CD4-positive, alpha-beta T cell treated with Interleukin-1 beta for 1 hour (primary cell): ENCODE measurements at places on chromosomes 5 and 9.
A peak's percentile ranks its signal among the peaks of the same experiment; 100 is the strongest.

- no peak for DNase-seq
Observed at GRCh38 chr5:132436936-132437335, 53.6 kb downstream of the IRF1 start.

GRCh38 chr9:128917151-128917849 is 3.5 kb upstream of the PHYHD1 start:
- DNase-seq, result no peak

DNA sequence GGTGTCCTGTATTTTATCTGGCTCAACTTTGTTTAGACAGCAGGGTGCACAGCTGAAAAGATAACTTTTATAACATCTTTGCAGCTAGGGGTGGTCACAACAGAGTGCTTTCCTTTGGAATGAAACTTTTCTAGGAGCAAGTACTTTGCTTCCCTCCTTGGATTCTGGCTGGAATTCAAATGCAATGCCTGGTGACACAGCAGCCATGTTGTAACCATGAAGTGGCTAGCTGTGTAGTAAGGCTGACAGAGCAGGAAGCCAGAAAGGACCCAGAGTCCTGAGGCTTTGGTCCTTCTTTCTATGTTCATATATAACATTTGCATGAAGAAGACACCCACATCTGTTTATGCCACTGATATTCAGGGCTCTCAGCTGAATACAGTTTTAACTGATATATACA is 48.1 kb downstream of the TENT4A start:
- DNase-seq, result no peak

DNA sequence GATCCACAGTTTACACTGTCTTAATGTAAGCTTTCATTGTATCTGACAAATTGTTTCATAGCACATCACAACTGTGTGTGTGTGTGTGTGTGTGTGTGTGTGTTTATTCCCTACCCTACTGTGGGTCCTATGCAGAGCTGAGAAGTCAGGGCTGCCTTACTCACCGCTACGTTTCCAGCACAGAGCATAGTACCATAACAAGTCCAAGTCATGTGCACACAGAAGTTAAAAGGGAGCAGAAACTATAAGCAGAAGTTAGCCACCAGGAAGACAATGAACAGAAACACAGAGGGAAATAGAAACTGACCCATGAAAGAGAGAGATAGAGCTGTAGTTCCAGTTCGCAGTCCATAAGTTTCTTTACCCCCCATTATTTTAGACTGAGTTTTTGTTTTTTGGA is 38.2 kb upstream of the DMXL1 start:
- DNase-seq, result peak; percentile 20

GRCh38 chr5:75023368-75024159 is 28.8 kb downstream of the GCNT4 start:
- DNase-seq, result peak; percentile 39

DNA sequence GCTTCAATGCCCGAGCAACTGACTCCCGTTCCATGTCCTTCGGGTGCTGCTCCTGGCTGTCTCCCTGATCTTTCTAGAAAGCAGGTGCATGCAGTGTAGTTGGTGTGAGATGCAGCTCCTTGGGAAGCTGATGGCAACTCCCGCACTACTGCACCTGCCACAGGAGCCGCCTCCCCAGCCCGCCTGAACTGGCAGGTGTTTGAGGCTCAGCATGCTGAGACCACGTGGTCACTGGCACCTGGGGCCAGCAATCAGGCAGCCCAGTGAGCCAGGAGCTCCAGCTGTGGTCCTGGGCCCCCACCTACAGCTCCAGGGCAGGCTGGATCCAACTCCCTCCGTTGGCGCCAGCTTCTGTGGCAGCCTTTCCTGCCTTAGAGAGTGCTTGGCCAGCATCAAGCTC is 111.5 kb downstream of the ICE1 start:
- no peak for DNase-seq

DNA sequence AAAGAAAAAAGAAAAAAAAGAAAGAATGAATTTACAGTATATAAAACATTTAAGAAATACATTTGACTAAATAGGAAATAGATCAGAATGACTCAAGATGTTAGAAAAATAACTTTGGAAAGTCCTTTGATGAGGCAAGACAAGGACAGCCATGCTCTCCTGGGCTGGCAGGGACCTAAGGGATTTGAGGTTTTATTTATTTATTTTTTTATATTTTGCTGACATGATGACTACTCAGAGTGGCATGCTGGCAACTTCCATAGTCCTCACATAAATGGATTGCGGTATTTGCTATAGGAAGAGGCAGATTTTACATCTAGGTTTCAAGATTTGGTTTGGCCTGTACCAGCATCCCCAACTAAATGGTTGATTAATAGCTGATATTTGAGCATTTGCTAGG is 17.7 kb downstream of the SLC28A3 start:
- DNase-seq, result no peak

DNA sequence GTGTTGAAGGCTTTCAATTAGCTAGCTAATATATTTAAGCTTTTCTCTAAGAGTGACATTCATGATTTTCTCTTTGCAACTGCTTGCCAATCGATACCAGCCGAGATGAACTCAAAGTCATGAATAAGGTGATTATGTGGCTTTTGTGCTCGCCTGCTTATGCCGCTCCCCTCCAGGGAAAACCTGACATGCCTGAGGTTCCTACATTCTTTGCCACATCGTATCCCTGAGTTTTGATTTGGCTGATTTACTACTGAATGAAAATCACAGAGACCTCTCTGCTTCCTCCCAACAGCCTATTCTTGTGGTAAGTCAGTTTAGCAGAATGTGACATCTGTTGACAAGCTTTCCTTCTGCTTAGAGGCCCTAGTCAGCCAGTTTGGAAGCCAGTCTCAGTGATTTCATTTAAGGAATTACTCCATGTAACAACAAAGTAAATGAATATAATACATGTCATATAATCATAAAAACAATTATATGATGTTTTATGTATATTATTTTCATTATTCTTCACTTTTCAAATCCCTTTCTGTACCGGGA is 513.4 kb downstream of the CSNK1G3 start:
- no peak for DNase-seq

DNA sequence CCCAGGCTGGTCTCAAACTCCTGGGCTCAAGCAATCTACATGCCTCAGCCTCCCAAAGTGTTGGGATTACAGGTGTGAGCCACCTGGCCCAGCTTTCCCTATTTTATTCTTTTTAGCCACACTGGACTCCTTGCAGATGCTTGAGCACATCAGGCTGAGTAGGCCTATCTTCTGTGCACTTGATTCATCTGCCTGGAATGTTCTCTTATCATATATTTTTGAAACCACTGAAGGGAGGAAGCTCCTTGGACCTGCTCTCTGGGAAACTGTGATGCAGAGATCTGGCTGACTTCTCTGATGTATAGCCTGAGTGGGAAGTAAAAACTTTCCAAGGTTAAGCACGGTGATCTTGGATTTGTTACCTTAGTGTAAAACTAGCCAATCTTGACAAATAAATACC is 6.5 kb upstream of the MAT2B start:
- DNase-seq, result no peak

DNA sequence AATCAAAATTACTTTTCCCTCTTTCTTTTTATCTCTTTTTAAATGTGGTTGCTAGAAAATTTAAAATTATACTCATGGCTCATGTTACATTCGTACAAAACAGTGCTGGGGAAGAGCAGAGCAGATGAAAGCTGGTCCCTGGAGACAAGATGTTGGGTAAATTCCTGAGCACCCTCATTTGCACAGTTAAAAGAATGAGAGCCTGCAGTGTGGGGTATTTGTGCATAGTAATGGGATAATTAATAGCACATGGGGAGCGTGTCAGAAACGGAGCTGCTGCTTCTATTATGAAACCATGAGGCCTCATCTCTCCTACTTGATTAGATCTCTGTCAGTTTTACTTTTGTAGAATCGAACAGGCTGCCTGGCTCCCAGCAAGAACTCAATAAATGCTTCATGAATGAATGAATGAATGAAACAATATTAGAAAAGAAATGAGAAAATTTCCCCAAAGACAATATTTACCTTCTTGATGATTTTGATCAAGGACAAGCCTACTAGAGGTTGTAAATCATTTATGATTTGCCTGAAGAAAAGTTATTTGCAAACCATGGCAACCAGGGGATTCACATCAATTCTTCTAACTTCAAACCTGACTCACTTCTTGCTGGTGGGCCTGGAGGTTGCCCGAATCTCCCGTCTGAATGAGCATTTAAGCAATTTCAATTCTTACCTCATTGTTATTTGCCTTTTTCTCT is 177.2 kb upstream of the TUT7 start:
- no peak for DNase-seq

GRCh38 chr5:108687595-108688200 is 60.0 kb upstream of the FER start:
- no peak for DNase-seq

DNA sequence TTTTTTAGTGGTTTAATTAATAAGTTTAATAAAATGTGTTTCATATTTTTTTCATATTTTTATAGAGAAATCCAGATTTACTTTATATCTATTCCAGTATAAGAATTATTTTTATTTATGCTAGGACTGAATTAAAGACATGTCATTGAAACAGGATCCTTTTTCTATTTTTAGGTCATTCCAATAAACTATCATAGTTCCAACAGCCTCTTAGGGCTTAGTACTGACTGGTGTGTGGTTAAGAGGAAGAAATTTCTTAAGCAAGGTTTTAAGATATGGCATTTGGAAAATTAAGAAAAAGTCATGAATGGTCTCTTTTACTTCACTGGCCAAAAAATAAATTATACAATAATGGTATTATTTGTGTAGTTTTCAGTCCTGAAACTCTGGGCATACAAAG is 31.2 kb upstream of the PRR16 start:
- no peak for DNase-seq

DNA sequence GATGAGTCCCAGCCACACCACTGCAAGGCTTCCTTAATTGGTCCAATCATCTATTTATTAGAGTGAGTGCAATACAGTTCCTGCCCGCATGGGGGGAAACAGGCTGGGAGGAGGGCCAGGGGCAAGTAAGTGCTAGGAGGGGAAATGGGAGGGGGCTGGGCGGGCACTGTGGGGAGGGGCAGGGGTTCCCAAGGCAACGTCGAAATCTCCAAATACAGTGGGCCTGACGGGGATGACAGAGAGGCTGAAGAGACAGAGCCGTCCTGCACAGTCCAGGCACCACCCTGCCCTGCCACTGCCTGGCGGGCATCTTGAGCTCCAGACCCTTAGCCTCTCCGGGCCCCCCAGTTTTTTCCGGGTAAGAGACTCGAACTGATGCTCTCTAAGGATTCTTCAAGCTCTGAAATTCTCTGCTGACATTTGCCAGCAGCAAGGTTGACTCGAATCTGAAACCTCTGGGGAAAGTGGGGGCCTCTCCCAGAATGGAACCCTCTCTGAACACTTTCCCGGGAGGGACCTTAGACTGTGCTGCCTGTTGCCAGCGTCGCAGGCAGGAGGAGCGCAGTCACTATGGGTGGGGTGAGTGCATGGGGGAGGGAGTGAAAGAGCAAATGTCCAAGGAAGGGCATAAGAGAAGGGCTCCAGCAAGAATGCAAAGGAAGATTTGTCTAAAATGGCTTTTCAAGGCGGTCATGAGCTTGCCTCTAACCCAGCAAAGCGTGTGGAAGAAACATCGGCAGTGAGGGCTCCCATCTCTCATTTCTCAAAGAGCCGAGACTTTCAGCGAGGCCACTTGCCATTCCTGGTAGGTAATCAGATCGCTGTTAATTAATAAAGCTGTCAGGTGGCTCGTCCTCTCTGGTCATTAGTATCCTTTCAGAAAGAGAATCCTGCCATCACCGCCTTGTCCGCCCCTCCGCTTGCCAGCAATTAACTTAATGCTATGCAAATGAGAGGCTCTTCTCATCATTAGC is 99.0 kb downstream of the GTF3C4 start:
- DNase-seq, result peak; percentile 78

- no peak for DNase-seq
Observed at GRCh38 chr5:168676501-168676900, 97.3 kb upstream of the PANK3 start.

- no peak for DNase-seq
Observed at GRCh38 chr5:50887889-50888633, 221.6 kb downstream of the PARP8 start.

- DNase-seq, result no peak
Observed at GRCh38 chr5:560792-561166, 36.5 kb upstream of the SLC9A3 start.

DNA sequence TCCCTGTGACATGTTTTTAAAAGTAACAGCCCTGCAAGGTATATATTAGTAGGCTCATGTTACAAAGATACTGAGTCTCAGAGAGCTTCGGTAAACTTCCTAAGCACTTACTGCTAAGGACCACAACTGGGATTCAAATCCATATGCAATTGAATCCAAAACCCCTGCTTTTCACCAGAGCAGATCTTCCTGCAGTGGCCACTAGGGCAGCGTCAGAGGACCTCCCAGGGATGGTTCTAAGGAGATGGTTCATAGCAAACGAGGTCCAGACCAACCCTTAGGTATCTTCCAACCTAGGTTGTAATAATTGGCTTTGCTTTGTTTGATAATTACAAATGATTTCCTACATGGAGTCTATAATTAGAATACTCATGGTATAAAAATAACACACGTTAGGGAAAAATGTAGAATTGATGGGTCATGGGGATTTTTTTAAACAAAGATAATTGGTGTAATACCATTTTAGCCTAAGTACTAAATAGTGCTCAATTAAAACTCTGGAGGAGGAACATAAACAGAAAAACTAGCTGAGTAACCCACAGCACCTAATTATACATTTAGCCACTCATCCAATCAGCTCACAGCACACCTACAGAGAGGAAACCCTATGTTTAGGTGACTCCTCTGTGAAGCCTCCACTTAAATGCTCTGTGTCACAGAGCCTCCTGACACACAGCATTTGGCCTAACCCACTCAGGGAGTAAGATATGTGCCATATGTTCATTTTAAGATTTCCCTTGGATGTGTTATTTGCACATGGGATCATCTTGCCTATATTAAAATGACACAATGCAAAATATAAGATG is 10.0 kb upstream of the CAST start:
- DNase-seq, result no peak

GRCh38 chr9:36407122-36407723 is 7.2 kb upstream of the RNF38 start:
- DNase-seq, result peak; percentile 70

- DNase-seq, result no peak
Observed at GRCh38 chr5:54062958-54063357, 247.4 kb downstream of the ARL15 start.

GRCh38 chr5:83919071-83920041 is 198.7 kb upstream of the HAPLN1 start:
- DNase-seq, result no peak

DNA sequence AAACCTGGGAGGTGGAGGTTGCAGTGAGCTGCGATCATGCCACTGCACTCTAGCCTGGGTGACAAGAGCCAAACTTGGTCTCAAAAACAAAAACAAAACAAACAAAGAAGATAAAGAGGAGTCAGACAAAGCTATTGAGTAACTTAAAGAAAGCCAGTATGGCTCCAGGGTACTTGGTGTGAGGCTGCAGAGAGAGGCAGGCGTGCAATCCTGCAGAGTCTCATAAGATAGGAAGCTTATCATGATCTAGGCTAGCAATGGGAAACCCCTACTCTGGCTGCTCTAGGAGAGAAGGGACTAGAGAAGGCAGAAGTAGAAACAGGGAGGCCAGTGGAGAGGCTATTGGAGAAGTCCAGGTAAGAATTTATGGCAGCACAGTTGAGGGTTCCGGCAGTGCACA is 42.0 kb downstream of the ARRDC3 start:
- DNase-seq, result no peak

GRCh38 chr5:113179156-113179555 is 202.6 kb downstream of the DCP2 start:
- DNase-seq, result no peak
